RCC 7860 (cell line): ENCODE measurements at places on chromosomes 7 and 10.

DNA sequence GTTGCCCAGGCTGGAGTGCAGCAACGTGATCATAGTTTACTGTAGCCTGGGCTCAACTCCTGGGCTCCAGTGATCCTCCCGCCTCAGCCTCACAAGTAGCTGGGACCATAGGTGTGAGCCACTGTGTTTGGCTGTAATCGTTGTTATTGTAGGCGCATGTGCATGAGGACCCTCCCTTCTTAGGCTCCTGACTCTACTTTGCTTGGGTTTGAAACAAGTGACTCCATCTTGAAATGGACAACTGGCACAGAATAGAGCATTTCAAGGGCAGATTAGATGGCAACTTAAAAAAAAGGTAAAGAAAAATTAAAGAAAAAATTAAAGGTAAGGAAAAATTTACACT, 15.4 kb upstream of the GIMAP8 start:
- DNase-seq, result no peak

GRCh38 chr7:11185179-11185815, 211.6 kb downstream of the PHF14 start:
- no peak for DNase-seq

GRCh38 chr10:119316729-119317097, 109.3 kb downstream of the GRK5 start:
- DNase-seq, result peak; percentile 95

DNA sequence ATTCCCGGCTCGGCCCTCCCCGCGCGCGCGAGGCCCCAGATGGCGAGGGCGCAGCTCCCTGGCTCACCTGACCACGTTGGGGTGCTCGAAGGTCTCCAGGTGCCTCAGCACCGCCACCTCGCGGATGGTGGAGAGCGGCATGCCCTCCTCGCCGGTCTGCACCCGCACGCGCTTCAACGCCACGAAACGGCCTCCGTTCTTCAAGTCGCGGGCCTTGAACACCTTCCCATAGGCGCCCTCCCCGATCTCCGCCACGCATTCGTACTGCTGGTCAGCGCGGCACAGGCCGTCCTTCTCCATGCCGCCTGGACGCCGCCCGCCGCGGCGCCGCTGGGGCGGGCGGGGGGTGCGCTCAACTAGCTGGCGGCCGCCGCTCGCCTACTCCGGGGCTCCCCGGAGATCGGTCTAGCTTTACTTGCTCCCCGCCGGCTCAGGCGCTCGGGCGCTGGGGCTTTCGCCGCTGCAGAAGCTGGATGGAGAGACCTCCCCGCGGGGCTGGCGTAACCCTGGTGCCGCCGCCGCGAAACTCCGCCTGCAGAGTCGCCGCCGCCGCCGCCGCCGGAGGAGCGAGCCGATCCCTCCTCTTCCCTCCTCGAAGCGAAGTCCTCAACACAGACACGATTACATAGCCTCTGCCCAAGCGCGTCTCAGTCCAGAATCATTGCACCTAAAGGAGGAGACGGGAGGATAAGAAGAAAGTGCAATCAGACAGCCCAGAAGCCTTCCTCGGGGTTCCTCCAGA, 3.2 kb downstream of the CDK6 start:
- peak; percentile 74 for DNase-seq
